ENCODE measurements at places on chromosomes 12 and 14.

GRCh38 chr12:4802841-4803240, 82.6 kb downstream of the GALNT8 start:
- DNase-seq: no peak

GRCh38 chr12:127324681-127325080, 942.3 kb upstream of the TMEM132C start:
- DNase-seq: no peak

- no peak for DNase-seq
Observed at GRCh38 chr12:129610601-129611120, 293.2 kb downstream of the TMEM132D start.

GRCh38 chr14:51395361-51395849, 155.4 kb downstream of the TMX1 start:
- peak; percentile 87 for DNase-seq

DNA sequence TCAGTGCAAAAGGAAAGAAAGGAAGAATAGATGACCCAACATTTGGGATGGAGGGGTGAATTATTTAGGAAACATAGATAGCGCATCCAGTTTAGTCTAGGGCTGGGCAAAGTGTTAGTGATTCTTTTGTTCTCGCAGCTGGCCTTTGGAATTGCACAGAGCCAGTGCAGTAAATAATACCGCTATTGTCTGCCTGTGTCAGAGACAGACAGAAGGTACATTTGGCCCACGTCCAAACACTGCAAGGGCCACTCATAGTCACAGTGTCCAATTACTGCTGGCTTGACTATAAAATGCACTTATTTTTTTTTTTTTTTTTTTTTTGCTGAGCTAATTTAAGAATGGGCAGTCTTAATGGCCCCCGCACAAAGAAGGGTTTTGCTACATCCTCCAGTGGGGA, 638.6 kb downstream of the BCL11B start:
- DNase-seq: no peak

DNA sequence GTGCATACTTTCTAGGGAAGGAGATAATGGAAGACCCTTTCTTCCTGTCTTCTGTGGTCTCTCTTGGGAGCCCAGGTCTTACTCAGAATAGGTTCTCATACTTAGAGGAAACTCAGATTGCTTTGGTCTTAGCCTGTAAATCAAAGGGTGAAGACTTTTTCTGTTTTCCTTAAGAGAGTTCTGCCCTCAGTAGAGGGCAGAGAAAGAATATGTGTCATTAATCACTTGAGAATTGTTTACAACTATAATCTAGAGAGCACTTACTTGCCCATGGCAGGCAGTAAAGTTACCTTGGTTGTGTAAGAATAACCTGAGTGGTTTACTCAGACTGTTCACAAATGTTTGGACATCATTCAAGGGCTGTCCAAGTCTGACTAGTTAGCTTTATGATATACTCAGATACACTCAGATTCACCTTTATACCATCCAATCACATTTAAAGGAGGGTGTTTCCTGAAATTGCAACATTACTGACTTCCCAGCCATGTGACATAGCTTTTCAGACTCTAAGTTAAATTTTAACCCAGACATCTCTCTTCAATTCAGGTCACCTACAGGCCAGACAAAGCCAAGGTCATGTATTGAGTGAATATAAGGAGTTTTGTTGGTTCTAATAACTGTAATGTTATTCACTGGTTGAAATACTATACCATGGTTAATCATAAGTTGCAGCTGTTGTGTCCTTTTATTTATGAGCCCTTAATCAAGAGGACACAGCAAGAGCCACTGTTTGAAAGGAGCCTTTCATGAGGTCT, 372.2 kb downstream of the RAD51B start:
- no peak for DNase-seq

GRCh38 chr14:92670160-92670559, 78.3 kb downstream of the LGMN start:
- DNase-seq: no peak

GRCh38 chr12:45431126-45431525, 215.2 kb downstream of the ANO6 start:
- no peak for DNase-seq

GRCh38 chr12:53217051-53217930, 10.2 kb upstream of the ITGB7 start:
- DNase-seq: no peak

DNA sequence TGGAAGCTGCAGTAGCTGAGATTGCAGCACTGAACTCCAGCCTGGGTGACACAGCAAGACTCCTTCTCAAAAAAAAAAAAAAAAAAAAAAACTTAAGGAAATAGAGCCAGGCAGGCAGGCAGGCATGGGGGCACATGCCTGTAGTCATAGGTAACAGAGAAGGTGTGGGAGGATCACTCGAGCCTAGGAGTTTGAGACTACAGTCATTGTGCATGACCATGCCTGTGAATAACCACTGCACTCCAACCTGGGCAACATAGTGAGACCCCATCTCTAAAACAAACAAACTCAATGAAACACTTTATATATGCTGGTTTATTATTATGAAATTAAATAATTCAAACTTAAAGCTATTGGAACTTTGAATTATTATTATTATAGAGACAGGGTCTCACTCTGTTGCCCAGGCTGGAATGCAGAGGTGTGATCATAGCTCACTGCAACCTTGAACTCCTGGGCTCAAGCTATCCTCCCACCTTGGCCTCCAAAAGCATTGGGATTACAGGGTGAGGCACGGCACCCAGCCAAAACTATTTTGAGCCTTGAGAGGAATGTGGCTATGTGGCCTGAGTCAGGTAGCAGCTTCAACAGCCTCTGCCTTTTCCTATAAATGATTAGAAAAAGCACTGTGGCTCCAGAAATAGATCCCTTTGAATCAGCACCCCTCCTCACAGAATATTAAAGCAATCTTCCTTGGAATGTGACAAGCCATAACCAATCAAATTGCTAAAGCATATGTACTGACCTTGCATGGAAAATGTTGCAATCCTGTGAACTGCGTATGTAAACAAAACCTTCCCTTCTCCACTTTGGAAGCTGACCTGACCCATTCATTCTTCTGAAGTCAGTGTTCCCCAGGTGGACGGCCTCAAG, 34.7 kb upstream of the YY1 start:
- DNase-seq: no peak

DNA sequence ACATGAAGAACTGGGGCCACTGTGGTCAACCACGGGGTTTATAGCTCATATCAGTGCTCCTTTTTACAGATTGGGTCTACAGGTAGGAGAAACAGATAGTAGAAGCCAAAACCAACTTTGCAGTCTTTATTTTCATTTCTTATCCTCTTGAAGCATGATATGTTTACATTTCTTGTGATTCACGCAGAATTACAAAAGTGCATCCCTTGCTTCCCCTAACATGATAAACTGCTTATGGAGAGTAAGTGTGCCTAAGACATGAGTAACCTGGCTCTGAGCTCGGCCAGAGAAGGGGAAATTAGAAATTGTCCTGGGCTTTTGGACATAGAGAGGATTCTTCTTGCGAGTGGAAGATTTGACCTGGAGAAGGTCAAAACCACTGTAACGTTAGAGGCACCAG, 18.4 kb downstream of the PWP1 start:
- no peak for DNase-seq

- DNase-seq: no peak
Observed at GRCh38 chr12:52271158-52271557, 3.3 kb upstream of the KRT86 start.

GRCh38 chr12:5184186-5184585, 140.5 kb downstream of the KCNA5 start:
- DNase-seq: no peak

- no peak for DNase-seq
Observed at GRCh38 chr14:28653521-28653920, 113.1 kb upstream of the FOXG1 start.

GRCh38 chr14:42378880-42379279, 772.2 kb downstream of the LRFN5 start:
- DNase-seq: no peak

DNA sequence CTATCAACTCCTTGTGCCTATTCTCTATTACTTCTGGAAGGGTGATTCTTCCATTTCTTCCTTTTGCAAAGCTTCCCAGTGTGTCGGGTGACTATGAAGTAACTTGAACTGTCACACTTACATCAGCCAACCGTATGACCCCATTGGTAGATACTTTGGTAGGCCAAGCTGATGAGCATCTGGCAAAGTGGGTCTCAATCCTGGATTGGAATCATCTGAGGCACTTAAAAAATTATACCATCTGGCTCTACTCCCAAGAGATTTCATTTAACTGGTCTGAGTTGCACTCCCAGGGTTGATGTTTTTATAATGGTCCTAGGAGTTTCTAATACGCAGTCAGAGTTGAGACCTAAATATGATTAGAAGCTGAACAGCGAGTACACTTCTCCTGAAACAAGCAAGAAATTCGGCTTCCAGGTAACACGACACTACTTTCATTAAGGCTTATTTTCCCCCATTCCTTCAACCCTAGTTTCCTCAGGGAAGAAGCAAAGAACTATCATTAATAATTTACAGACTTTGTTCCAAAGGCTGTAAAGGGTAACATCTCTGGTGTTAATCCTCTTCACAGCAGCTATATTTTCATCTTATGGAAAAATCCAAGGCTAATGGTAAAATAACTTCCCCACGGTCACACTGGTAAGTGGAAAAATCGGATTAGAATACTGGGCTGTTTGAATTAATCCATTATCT, 76.8 kb downstream of the PDE6H start:
- no peak for DNase-seq
